Stimulated activated CD4-positive, alpha-beta T cell treated with anti-CD3 and anti-CD28 coated beads, TNF-alpha, amount 100 ng/mL, for 4 hours (primary cell): ENCODE measurements at places on chromosomes 6 and 20.

- no peak for DNase-seq
These were observed 118.9 kb downstream of the QKI start for GRCh38 chr6:163533443-163533842.

DNA sequence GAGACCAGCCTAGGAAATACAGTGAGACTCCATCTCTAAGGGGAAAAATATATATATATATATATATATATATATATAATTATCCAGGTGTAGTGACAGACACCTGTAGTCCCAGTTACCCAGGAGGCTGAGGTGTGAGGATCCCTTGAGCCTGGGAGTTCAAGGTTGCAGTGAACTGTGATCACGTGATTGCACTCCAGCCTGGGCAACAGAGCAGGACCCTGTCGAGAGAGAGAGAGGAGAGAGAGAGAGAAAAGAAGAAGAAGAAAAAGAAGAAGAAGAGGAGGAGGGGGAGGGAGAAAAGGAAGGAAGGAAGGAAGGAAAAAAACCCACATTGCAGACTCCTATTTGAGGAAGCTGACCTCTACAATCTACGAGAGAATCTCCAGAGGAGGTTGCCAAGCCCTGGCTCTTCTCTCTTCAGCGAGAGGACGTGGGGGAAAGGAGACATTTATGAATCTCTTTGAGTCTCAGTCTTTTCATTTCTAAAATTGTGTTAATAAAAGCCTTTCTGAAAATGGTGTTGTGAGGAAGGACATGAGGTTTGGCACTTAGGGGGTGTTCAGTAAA lies 49.7 kb downstream of the COL11A2 start:
- no peak for DNase-seq

DNA sequence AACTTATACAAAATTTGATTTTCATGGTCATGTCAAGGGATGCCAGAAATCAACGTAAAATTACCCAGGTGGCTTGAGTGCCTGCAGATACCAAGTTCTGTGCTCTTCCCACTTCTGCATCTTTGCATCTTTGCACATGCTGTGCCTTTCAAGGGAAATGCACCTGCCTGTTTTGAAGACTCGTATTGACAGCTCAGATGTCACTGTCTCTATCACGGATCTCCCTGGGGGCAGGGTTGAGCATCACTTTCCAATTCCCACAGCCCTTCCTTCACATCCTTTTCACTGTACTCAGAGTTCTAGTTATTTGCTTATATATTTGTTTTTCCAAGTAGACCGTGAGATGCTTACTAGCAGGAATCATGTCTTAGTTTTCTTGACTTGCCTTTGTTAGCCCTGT lies 274.2 kb downstream of the CDH26 start:
- DNase-seq = no peak

DNA sequence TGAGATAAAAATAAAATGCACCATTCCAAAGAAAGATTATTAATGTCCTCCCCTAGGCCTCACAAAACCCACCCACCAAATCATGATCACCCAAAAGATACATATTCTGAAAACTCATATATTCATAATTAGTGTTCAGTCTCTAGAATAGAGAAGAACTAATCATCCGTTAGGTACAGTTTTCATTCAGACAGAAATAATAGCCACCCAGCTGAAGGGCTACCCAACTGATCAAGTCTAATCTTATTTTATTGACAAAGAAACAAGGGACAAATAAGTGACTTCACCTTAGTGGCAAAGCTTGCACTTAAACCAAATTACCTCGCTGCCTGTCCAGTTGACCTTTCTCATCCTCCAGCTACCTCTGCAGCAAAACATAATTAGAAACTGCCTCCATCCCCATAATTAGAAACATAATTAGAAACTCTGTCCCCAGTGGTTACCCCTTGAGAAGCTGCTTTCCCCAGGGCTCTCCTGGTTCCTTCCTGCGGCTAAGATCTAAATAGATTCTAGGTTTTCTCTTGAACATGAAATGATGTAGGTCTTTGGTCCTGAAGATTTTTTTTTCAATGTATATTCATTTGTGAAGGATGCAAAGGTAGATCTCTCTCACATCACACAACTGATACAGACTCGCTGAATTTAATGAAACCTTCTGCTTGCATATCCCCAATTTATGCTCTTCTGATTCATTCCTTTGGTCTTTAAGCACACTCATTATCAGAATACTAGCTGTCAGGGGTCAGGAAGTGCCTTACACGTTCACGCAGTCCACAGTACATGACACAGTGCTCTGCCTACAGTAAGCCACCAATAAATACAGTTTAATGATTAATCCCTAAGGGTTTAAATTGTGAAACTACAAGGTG lies 46.3 kb downstream of the HBS1L start:
- no peak for DNase-seq

- DNase-seq = no peak
These were observed 585.6 kb downstream of the UTRN start for GRCh38 chr6:144870782-144871181.

GRCh38 chr6:90730151-90730673 lies 143.3 kb upstream of the MAP3K7 start:
- DNase-seq = no peak

- DNase-seq = no peak
These were observed 717 bp upstream of the ASF1A start for GRCh38 chr6:118893064-118893806.

GRCh38 chr6:145809211-145809610 lies 5.4 kb downstream of the FBXO30 start:
- DNase-seq = no peak

DNA sequence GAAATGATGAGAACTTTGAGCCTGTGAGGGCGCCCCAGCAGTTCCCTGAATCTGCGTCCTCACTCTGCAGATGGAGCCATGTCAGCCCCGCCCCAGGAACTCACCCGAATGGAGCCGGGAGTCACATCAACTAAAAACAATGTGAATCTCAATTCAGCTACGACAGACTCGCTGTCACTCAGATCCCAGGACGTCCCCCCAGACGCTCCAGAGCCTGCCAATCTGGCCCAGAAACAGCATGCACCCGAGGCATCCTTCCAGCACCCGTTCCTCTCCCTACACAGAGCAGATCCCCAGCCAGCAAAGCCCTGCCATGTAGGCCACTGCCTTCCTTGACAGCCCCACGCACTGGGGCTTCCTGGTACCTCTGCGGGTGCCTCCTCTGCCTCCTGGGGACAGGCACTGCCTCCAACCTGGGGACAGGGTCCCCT lies 248.0 kb downstream of the TTLL2 start:
- DNase-seq = no peak

GRCh38 chr6:165615636-165616035 lies 47.4 kb downstream of the PDE10A start:
- no peak for DNase-seq

- no peak for DNase-seq
These were observed 26.9 kb downstream of the MUC22 start for GRCh38 chr6:31037169-31037568.

DNA sequence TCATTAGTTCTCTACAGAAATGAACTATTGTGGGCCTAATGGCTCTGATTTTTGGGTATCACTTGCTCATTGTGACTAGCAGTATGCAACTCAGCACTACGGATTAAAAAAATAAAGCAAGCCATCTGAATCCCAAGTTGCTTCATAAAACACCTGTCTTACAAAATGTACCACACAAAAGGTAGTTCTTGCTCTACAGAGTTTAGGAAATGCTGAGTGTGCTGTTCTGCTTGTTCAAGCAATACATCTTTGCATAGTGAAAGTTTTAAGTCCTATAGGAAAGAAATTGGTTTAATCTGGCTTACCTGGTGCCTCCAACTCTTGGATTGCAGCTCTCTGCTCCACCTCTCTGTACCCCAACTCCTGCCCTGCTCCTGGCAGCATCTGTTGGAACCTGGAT lies 266.7 kb upstream of the AGPAT4 start:
- no peak for DNase-seq

GRCh38 chr6:89120371-89120770 lies 2.5 kb upstream of the SRSF12 start:
- DNase-seq = no peak

GRCh38 chr6:166393535-166393823 lies 10.7 kb upstream of the MPC1 start:
- DNase-seq = no peak
